Naive B cell (primary cell): ENCODE measurements at places on chromosomes 3 and 15.

- no peak for DNase-seq
Measured at GRCh38 chr3:134319931-134320330, 54.3 kb downstream of the AMOTL2 start.

GRCh38 chr15:101233651-101234280 lies 18.1 kb downstream of the CHSY1 start:
- DNase-seq, result no peak

GRCh38 chr3:192331749-192332385 lies 395.5 kb downstream of the FGF12 start:
- DNase-seq, result no peak

GRCh38 chr15:76198456-76199105 lies 112.7 kb downstream of the ETFA start:
- DNase-seq, result no peak

GRCh38 chr3:187521546-187521945 lies 148.6 kb downstream of the SST start:
- DNase-seq, result peak; percentile 22

GRCh38 chr3:8183627-8184026 lies 318.0 kb upstream of the LMCD1 start:
- DNase-seq, result no peak

DNA sequence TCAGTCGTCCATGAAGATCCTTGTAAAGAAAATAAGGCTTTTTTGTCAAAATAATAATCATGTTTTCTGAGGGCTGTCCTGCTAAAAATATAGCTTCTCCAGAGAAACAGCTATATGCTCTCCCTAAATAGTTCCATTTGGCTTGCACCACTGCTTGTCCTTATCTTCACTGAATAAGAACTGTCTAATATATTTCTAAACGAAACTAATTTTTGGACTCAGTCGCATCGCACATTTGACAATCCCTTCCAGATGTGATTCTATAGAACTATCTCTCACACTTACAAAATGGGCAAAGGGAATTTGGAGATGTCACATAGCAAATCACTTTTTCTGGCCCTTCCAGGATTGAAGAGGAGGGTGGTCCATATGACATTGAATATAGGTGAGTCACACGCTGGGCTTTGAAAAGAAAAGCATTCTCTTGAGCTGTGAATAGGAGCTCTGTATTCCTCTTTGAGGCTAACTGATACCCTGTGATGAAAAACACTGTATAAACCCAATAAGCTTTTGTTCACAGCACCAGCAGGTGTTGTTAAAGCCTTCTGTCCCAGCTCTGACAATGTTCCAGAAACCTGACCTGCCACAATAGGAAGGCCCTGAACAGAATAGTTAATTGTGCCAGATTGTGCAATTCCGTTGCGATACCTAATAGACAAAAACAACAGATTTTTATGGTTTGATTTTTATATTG lies 1144.2 kb downstream of the ROBO2 start:
- no peak for DNase-seq

DNA sequence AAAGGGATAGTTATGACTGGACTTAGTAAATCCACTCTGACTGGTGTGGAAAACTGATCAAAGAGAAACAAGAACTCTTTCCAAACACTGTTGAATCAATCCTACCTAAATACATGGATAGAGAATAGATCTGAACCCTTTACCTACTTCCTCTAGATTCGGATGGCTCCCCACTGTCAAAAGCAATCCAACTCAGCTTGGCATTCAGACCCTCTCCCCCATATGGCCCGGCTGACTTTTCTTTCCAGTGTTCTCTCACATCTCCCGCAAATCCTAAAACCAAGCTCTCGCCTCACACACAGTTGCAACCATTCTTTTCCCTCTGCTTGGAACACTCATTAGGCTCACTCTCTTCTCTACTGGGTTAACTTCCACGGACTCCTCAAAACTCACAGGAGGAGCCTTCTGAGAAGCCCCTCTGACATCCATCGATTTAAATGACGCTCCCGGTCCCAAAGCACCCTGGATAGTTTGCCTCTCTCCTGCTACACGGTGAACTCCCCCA lies 639 bp downstream of the SPICE1 start:
- DNase-seq, result no peak

- no peak for DNase-seq
Measured at GRCh38 chr3:189395825-189396224, 224.1 kb downstream of the TPRG1 start.

DNA sequence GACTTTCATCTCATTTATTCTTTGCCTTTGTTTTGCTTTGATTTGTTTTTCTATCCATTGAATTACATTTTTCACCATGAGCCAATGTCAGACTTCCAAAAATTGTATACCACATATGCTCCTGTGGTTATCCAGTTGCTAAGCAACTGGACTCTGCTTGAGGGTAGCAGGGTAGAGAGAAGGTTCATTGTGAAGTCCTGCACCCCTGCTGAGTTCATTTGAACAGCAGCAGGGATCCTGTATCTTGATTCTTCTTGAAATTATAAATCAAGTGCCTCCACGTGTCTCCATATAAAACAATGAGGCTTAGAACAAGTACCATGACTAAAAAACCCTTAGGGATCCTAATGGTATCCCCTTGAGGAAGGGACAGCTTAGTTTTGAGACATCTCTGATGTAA lies 449.3 kb downstream of the ROBO2 start:
- no peak for DNase-seq

GRCh38 chr3:147191795-147192385 lies 214.5 kb downstream of the ZIC4 start:
- DNase-seq, result no peak

DNA sequence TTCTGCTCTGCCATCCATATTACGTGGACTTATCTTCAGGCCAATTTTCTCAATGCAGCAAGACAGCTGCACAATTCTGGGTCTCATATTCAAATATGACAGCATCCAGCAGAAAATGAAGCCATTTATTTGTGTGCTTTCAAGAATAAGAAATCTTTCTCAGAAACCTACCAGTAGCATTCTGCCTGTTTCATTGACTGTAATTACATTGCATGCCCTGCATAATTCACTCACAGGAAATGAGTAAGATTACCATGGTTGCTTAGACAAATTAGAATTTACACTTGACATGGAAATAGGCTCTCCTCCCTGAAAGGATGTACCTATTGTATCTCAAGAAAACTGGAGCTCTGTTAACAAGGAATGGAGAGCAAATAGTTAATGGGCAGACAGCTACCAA lies 346.6 kb upstream of the DCBLD2 start:
- DNase-seq, result no peak

- no peak for DNase-seq
Measured at GRCh38 chr3:88362428-88362827, 212.7 kb downstream of the C3orf38 start.

DNA sequence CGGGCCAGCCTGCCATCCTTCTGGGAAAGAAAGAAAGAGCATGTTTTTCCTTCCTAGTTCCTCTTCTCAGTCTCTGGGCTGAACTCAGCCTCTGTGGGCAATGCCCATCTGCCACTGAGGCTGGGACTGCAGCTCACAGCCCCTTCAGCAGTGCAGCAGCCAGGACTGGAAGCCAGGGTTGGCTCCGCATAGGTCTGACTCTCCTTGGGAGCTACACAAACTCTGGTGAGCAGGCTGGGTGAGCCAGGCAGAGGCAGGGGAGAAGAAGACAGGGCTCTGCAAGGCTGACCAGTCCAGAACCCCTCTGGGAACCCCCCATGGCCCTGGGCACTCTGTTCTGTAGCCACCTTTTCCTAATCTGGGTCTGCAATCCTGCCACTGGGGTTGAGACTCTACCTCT lies 3.6 kb downstream of the DISP2 start:
- DNase-seq, result no peak

- DNase-seq, result no peak
Measured at GRCh38 chr15:93246266-93247242, 157.5 kb upstream of the RGMA start.

DNA sequence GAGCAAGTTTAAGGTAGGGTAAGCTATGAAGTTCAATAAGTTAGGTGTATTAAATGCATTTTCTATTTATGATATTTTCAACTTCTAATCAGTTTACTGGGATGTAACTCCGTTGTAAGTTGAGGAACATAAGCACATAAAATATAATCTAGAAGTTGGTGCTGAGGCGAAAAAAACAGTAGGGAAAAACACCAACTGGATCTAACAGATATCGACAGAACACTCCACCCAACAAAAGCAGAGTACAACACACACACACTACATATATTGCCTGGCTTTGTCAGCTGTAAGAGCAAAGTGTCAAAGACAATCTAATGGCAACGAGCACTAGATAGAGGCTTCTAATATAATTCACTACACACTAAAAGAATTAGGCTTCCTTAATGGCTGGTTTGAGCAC lies 8.4 kb downstream of the PIK3R4 start:
- DNase-seq, result no peak

GRCh38 chr15:57526615-57527014 lies 65.1 kb upstream of the MYZAP start:
- DNase-seq, result no peak

GRCh38 chr15:64355348-64355943 lies 527 bp downstream of the CSNK1G1 start:
- DNase-seq, result peak; percentile 4

DNA sequence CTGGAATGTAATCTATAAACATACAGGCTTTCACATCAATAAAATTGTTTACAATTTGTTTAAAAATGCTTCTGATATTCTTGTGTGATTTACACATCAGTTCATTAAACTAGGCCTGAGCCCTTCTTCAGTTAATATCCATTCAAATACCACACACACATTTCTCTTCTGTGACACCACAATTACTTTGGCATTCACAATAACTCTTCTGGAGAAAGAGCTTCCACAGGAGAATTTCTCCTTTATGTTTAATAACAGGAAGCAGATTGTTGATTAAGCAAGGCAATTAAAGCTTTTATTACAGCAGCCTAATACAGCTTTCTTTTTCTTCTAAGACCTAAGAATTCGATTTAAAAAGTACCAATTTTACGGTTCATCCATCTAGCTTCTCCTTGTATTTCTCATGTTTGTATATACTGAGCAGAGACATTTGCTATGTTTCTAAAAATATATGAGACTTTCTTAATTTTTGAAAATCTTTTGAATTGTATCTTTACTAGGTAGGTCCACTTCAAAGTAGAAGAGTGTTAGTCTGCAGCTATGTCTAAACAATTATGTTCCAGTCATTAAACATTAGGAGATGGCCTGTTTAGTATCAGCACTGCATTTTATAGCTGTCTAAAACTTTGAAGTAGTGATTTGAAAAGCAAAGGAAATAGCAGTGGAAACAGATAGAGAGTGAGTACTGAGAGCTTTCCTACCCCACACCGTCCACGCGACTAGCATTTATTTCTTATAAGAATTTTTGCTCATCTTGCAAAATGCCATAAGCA lies 511.1 kb upstream of the UBE2E2 start:
- DNase-seq, result no peak

GRCh38 chr15:32659340-32660155 lies 18.0 kb downstream of the SCG5 start:
- no peak for DNase-seq

GRCh38 chr3:125401402-125401801 lies 26.3 kb upstream of the ZNF148 start:
- DNase-seq, result no peak

DNA sequence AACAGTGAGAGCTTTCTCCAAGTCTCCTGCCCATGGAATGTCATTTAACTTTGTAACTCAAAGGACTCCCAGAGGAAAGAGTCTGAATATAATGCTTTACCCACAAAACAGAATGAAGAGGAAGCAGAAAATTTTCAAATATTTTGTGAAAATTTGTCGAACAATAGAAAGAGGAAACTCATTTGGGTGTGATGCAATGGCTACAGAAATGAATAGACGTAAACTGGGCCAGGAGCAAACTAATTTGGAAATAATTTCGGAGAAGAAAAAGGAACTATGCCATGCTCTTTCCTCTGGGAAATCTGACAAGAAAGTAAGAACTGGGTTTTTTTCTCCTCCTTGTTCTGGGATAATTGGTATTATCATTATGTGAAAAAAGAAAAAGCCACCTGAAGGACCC lies 11.2 kb upstream of the SUMF1 start:
- no peak for DNase-seq

- DNase-seq, result no peak
Measured at GRCh38 chr15:38994310-38994709, 429.7 kb upstream of the RASGRP1 start.

DNA sequence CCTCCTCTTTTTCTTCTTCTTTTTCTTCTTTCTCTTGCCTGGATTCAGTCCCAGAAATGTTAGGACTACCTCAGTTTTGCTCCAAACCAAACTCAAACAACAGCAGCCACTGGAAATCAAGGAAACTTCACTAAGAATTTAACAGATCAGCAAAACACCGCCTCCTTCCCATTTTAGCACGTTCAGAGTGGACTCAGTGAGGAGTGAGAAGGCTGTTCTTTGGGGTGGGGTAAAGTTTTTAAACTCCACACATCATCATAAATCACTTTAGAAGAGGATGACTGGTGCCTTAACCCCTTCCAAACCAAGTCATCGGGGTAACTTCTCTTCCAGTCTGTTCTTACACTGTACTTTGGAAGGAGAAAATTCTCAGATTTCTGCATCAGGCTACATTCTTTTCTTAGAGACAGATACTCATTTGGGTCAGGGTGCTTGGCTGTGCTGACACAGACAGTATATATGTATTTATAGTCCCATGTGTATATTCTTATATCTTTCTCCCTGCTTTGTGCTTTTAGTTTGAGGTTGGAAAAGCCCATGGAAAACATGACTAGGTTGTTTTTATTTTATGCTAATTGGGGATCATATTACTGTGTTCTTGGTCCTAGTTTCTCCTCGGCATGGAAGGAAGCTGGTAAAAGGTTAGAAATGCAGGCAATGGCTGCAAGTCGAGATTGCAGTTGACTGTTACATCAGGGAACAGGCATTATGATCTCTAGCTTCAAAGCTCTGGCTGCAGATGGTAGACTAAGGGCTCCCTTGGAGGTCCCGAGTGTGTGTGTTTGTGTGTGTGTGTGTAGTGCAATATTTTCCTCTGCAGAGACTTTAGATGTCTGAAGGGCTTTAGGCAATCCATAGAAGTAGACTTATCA lies at the start of gene CCDC80:
Gene CCDC80, minus strand, starts transcription at position 214 of the 872 bp plus-strand sequence. CDS start 1,238 bp downstream, outside the sequence.
- DNase-seq, result no peak

DNA sequence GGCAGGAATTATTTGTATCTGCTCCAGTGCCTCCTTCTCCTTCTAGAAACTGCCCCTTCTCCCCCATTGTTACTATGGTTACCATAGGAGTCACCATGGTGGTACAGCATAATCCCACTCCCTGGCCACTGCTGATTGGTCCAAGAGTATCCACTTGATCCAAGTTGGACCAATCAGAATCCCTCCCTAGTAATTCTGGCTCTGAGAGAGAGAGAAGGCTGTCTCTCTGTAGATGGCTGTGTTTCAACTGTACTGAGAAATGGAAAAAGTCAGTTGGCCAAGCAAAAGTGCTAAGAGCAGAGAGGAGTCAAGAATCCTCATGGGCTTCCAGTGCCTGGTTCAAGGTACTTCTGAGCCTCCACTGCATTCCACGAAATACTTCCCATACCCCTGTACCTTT lies 120.6 kb upstream of the SPATA12 start:
- no peak for DNase-seq

DNA sequence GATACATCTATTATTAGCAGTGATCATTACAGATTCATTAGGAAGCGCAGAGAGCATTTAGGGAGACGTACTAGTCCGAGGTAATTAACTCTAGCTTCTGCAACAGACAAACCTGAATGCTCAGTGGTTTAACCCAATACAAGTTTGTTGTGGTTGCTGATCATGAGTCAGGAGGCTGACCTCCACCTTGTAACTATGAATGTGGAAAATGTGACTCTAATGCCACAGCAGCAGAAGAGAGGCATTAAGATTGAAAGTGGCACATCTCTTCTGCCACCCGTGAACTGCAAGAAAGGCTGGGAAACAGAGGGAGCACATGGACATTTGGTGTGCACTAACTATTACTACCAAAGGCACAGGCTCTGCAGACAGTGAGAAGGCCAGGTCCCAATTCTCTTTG lies 71.2 kb upstream of the C3orf80 start:
- DNase-seq, result no peak
